ENCODE measurements at places on chromosomes 2 and 18.
A peak's percentile ranks its signal among the peaks of the same experiment; 100 is the strongest.

GRCh38 chr2:932320-933115, 18.1 kb upstream of the SNTG2 start:
- DNase-seq, result no peak

GRCh38 chr2:185919155-185919554, 180.6 kb downstream of the FSIP2 start:
- DNase-seq, result no peak

DNA sequence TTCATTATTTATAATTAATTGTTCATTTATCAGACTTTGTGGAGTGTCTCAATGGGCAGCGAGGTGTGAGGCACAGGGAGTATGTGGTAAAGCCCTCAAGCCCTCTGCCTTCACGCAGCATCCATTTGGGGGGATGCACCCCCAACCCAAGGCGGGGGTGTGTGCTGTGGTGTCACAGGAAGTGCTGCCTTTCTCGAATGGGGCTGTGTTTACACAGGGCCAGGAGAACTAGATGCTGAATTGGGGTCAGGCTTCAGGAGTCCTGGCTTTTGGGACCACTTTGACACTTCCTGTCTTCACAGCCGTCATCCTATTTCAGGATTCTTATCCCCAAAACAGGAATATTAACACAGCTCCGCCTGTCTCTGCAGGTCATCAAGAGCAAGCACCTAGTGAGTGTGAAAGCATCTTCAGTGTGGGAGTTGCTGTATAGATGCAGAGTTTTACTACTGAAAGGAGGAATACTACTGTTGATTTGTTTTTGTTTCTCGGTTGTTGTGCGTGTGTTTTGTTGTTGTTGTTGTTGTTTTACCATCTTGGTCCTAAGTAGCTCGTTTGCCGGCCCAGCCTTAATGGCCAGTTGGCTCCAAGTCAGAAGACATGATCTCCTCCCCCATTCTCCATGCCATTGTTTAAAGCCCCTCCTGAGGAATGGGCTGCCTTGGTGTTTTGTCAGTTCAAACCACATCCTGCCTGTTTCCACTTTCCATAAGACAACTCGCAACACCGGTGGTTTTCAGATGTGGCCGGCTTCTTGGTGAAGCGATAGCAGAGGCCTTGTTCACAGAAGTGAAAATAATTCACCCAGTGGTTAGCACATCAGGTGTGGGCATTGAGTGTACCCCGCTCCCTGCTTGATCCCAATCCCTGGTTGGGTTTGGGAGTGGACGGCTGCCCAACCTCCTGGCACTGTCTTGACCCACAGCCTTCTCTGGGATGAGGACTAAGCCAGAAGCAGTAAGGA, 221.3 kb downstream of the BCL2 start:
- peak; percentile 15 for DNase-seq

DNA sequence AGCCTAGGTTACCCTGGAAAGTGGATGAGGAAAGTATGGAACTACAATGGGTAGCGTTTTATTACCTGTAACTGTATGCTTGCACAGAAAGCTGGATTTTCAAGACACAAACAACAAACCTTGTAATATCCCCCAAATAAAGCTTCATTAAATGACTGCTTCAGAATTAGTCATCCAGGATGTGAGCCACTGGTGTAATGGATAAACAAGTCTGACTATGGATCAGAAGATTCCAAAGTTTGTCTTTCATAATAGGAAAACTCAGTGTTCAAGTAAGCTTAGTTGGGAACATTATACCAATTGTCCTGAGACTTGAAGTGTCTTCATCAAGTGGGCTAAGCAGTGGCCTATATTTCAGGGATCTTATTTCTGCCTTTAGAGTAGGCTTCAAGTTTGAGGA, 518.8 kb downstream of the LRP1B start:
- no peak for DNase-seq

- DNase-seq, result no peak
Measured at GRCh38 chr18:33745151-33745795, 167.3 kb downstream of the ASXL3 start.

DNA sequence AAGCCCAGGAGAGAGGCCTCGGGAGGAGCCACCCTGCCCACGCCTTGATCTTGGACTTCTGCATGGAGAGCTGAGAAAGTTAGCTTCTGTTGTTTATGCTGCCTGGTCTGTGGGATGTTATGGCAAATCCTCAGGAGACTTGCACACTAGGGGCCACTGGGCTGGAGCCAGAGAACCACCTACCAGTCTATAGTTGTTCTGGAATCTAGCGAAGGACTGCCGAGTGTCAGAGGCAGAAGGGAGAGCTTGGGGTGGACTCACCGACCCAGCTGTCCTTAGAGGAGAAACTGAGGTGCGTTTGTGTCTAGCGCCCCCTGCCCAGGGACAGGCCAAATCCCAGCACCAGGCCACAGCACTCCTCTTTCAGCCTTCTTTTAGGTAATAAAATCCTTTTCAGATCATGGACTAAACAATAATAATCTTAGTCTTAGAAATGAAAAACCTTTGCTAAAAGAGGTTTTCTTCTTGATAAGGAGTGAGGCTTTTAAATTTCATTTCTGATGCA, 398.7 kb upstream of the SALL3 start:
- no peak for DNase-seq

GRCh38 chr18:34840256-34840826, 130.2 kb downstream of the DTNA start:
- no peak for DNase-seq
